ENCODE measurements at places on chromosomes 13 and 19.

DNA sequence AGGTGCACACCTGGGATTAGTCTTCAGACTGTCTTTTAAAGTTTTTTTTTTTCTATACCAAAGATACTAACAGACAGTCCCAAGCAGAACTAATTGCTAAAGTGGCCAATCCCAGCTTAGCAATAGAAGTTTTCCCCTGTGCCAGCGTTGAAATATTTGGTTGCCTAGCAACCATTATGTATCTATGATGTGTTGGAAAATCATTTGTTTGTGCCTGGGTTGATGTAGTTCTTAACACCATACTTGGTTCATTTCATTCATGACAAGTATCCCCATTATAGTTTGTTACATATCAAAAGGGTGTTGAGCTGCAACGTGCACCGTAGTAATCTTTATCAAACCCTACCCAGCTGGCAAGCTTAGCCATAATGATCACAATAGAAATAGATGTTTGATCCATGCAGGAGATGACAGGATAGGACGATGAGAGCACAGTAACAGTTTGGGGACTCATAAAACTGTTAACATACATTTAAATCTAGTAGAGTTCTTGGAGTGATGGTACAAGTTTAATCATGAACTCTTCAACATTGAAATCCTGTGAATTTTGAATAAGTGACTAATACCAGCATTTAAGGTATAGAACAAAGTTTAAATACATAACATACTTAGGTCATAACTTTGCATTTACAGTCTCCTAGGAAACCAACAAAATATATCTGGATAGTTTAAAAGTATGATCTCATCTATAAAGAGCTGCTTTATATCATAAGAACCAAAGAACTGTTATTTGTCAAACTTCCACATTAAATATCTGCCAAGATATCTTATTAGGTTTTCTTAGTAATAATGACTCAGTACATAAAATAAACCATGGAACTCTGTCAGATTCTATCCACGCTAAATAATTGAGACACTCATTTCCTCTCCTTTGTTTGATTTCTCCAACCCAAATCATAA is 73.4 kb downstream of the MBNL2 start:
- DNase-seq: no peak

- DNase-seq: no peak
Observed at GRCh38 chr13:80871481-80871880, 530.6 kb upstream of the SPRY2 start.

- no peak for DNase-seq
Observed at GRCh38 chr13:111937777-111938311, 129.1 kb upstream of the SOX1 start.

DNA sequence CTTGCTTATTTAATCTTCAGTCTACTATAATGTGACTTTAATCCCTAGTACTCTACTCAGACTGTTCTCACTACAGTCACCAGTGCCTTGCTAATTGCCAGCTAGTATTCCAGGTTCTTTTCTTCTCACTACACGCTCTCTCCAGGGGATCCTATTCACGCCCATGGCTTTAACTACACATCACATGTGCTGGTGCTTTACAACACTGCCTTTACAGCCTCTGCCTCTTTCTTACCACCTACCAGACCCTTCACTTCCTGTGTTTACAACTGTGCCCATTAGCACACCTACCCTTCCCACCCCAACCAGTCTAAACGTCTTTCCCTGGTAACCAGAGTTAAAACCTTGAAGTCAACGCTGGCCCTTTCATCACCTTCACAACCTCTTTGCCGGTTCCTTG is 249.5 kb downstream of the DNAJC15 start:
- no peak for DNase-seq

GRCh38 chr13:105773863-105774538 is 761.5 kb downstream of the EFNB2 start:
- no peak for DNase-seq

DNA sequence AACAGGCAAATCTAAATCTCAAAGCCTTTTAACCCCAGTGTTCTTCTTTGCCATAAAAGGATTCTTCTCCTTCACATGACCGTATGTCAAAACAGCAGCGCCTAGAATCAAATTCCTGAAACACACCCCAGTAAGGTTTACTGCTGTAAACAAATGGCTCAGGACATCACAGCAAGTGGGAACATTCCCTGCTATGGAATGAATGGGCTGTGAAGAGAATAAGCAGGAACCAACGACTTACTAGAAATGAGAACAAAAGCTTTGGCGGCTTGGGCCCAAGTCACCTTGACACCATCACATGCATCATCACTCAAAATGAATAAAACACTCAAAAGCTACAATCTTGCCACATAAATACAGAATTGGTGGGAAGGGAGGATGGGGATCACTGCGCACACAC is 80.4 kb upstream of the SPATA13 start:
- DNase-seq: no peak

DNA sequence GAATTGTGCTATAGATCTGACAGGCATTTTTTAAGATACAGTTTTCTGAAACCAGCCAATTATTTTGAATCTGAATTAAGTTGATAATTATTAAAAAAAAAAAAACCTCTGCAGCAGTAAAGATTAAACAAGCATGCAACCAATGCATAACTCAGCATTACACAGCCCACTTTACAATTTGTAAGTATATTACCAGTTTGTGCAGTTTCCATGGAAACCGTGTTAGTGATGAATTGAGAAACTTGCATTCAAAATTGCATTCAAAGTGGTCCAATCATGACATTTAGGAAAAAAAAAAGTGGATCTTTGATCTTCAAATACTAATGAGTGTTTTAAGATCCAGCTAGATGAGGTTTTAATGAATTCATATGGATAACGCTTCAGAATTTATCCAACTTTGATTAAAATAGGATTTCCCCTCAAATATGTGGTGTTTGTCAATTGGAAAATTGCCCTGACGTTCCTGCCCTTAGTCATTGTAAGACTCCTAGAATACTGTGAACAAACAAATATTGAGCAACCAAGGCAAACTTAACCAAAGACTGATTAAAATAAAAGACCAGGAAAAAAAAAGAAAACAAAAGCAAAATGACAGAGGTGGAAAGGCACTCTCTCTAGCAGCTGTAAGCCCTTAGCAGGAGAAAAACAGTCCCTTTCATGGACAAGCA is 314.8 kb upstream of the MAB21L1 start:
- no peak for DNase-seq

- peak; percentile 52 for DNase-seq
Observed at GRCh38 chr19:10295305-10295846, 5.6 kb downstream of the ICAM5 start.

DNA sequence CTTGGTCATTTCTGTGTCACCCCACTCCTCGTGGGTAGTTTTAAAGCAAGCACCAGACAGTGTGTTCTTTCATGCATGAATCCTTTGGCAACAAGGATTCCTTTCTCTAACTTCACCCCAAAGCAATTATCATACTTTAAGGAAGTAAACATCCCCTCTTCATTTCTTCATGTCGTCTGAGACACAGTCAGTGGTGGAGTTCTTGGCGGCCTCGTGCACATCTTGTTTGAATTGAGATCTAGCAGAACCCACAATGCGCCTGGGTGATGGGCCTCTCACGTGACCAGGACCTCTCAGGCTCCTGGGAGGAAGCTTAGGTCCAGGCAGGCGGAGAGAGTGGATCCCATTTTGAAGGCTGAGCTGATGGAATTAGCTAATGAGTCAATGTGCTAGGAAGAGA is 2.6 kb downstream of the ACSBG2 start:
- no peak for DNase-seq

- DNase-seq: no peak
Observed at GRCh38 chr13:111033172-111034130, 81.7 kb upstream of the ARHGEF7 start.

- DNase-seq: no peak
Observed at GRCh38 chr13:96816261-96816660, 178.0 kb downstream of the OXGR1 start.

GRCh38 chr13:20258208-20258962 is 26.3 kb upstream of the GJB6 start:
- DNase-seq: no peak

DNA sequence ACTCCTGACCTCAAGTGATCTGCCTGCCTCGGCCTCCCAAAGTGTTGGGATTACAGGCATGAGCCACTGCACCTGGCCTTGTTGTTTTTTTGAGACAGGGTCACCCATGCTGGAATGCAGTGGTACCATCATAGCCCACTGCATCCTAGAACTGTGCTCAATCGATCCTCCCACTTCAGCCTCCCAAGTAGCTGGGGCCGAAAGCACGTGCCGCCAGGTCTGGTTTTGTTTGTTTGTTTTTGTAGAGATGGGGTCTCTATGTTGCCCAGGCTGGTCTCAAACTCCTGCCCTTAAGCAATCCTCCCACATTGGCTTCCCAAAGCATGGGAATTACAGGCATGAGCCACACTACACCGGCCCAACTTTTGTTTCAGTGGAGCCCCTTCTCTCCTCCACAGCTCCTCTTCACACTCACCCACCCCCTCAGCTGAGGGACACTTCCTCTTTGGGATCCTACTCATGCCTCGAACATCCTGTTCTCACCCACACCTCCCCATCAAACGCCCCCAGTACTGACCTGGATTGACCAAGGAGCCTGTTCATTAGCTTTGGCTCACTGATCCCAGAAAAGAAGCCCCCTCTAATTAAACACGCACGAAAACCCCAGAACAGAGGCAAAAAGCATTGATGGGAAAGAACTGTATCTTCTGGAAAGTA is 12.8 kb upstream of the CERS4 start:
- DNase-seq: no peak

GRCh38 chr13:41802043-41802683 is 158.7 kb downstream of the VWA8 start:
- DNase-seq: no peak

All from stimulated activated CD4-positive, alpha-beta T cell treated with anti-CD3 and anti-CD28 coated beads, Interleukin-1b, Interleukin-23, amount 100 ng/mL, for 1 hour (primary cell).